Naive thymus-derived CD8-positive, alpha-beta T cell (primary cell): ENCODE measurements at places on chromosomes 6 and 20.

GRCh38 chr6:158543606-158544185 lies 16.2 kb upstream of the TMEM181 start:
- no peaks in the 10 kb centered on the region for H3K36me3 ChIP-seq
- H3K27me3 ChIP-seq: peaks cover 23% of the 10 kb centered on the region
- H3K4me1 ChIP-seq: no peaks in the 10 kb centered on the region
- H3K27ac ChIP-seq: no peak overlapping the region

- H3K27me3 ChIP-seq: peaks cover 20% of the 10 kb centered on the region
- no peak overlapping the region for H3K27ac ChIP-seq
- H3K4me3 ChIP-seq: no peak overlapping the region
- no peak for DNase-seq
These were observed 110.3 kb upstream of the ENPP5 start for GRCh38 chr6:46281110-46281509.

GRCh38 chr6:57173056-57173885 lies 1.1 kb downstream of the BAG2 start:
- H3K4me1 ChIP-seq: peaks cover 42% of the 10 kb centered on the region
- H3K27ac ChIP-seq: peak overlapping the region; percentile 94
- H3K4me3 ChIP-seq: peak overlapping the region; percentile 92
- no peaks in the 10 kb centered on the region for H3K27me3 ChIP-seq

GRCh38 chr6:135087803-135088202 lies 33.2 kb upstream of the HBS1L start:
- peak; percentile 5 for DNase-seq
- peaks cover 66% of the 10 kb centered on the region for H3K4me1 ChIP-seq
- H3K36me3 ChIP-seq: peaks cover 5% of the 10 kb centered on the region

DNA sequence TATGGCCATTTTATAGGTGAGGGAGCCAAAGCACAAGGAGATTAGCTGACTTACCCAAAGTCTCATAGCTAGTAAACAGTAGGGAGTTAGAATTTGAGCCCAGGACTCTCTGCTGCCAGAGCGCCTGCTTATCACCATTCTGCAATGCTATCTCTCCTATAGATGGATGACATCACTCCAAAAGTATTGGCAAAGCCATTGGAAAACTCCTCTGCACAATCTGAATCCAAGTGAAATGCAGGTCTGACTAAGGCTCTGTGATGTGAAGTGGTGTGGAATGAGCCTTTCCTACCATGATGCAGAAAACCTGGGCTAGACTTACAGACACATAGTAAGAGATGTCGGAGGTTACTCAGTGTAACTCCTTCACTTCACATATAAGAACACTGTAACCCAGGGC lies 106.3 kb downstream of the GRM1 start:
- H3K4me3 ChIP-seq: no peak overlapping the region
- H3K27me3 ChIP-seq: peaks cover 7% of the 10 kb centered on the region
- H3K4me1 ChIP-seq: no peaks in the 10 kb centered on the region
- DNase-seq: no peak
- H3K36me3 ChIP-seq: no peaks in the 10 kb centered on the region

DNA sequence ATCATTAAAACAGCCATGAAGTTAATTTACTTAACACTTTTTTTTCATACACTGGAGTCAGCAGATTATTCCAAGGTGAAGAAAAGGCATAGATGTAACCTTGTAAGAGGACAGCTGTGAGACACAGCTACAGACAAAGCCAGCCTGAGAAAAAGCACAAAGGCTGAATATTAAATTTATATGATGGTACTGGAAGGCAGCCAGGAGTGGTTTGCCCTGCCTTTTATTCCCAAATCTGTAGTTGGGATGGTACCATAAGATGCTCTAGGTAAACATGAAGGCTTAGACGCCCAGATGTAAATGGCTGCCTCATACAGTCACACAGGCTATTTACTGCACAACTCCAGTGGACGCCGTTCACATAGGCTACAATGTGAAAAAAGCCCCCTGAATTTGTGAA lies 42.1 kb upstream of the LOC128125822 start:
- H3K36me3 ChIP-seq: no peaks in the 10 kb centered on the region
- DNase-seq: no peak
- peaks cover 3% of the 10 kb centered on the region for H3K4me1 ChIP-seq
- H3K4me3 ChIP-seq: no peak overlapping the region
- H3K27me3 ChIP-seq: peaks cover 1% of the 10 kb centered on the region

DNA sequence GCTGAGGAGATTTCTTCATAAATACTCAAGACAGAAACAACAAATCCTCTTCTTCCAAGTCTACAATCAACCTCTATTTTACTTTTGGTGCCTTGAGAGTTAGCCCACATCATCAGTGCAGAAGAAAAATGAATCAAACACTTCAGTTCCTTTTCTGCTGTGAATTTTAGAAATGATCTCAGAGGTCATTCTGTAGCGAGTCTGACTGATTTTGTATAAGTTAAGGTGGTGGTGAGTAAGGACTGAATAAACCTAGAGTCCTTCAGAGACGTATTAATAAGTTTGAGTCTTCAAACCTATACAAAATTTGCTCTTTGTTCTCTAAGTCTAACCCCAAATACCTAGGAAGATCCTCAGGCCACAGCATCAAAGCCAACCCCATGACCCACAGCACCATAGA lies 33.1 kb upstream of the NT5E start:
- peaks cover 34% of the 10 kb centered on the region for H3K4me1 ChIP-seq
- no peaks in the 10 kb centered on the region for H3K27me3 ChIP-seq
- no peak for DNase-seq
- no peak overlapping the region for H3K27ac ChIP-seq
- H3K4me3 ChIP-seq: no peak overlapping the region
- H3K36me3 ChIP-seq: no peaks in the 10 kb centered on the region

DNA sequence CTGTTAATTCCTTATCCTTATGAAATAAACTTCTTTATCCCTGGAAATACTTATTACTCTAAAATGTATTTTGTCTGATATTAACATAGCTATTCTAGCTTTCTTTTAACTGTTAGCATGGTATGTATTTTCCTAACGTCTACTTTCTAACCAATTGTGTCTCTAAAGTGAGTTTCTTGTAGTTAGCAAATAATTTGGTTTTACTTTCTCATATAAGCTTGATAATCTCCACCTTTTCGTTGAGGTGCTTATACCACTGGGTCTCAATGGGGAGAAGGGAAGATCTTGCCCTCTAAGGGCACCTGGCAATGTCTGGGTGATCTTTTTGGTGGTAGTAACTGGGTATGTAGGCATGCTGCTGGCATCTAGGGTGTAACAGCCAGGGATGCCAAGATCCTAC lies 25.7 kb downstream of the ZNF334 start:
- no peaks in the 10 kb centered on the region for H3K36me3 ChIP-seq
- DNase-seq: no peak
- no peaks in the 10 kb centered on the region for H3K4me1 ChIP-seq
- H3K27ac ChIP-seq: no peak overlapping the region
